ENCODE measurements at places on chromosomes 5 and 9.

DNA sequence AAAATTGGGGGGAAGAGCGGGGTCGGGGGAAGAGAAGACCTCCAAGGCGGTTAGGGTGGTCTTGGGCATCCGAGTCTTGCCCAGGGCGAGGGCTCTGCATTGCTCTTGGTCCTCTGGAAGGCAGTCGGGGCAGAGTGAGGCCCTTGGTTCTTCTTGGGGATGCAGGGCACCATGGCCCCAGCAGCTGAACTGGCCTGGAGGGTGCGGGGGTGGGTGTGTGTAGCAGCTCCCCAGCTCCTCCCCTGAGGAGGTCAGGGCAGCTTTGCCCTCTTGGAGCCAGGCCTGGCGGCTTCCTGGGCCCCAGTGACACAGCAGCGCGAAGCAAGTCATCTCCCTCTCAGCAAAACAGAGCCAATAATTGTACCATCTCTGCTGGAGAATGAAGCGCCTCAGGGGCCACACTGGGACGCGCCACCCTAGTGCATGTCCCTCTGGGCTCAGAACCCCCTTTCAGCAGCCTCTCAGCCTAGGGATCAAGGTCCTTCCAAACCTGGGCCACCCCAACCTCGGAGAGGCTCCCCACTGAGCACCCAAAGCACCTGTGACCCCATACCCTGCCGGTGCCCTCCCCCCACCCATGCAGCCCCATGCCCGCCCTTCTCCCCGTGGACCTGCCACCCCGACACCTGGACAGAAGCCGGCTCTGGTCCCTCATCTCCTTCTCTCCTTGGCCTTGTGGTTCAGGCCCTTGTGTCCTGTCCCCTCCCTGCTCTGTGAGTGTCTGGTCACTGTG is 10.4 kb upstream of the RXRA start:
- DNase-seq: no peak

GRCh38 chr9:134440636-134441226 is 114.5 kb downstream of the RXRA start:
- no peak for DNase-seq

- no peak for DNase-seq
Observed at GRCh38 chr5:35826554-35826953, 30.1 kb upstream of the IL7R start.

DNA sequence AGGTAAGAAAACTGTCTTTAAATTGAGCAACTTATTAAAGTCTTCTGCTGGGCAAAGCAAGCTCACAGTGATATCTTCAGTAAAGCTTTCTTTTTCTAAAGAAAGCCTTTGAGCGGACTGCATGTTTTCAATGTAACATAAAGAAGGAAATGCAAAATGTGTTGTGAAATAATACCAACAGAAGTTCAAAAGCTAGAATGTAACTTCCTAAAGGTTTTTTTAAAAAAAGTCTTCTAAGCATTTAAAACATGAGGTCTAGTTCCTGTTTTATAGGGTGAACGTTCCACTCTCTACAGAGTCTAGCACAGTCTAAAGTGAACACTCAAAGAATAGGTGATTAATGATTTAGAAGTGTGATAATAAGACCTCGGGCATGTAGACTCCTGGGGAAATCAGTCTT is 62.9 kb downstream of the DENND1A start:
- DNase-seq: no peak

DNA sequence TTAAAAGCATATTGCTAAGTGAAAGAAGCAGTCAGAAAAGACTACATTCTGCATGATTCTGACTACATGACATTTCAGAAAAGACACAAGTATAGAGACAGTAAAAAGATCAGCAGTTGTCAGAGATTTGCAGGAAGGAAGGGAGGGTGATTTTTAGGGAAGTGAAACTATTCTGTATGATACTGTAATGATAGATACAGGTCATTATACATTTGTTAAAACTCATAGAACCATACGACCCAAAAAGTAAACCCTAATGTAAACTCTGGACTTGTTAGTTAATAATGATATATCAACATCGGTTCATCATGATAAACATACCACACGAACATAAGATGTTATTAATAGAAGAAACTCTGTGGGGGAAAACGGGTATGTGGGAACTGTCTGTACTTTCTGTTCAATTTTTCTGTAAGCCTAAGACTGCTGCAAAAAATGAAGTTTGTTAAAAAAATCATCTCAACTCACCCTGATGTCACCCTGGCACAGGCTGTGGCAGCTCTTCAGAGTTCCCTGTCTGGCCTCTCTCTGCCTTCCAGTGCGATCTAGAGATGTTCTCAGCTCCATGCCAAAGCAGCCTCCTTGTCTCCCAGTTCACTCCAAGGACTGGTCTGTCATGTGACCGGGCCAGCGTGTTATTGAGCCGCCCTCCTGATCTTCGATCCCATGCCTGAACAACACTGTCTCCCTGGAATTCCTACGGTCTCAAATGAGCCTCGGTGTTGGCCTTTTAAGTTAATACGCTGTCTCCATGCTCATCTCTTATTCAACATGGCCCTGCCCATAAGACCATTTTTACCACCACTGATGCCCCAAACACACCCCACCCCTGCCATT is 35.4 kb downstream of the PRLR start:
- DNase-seq: no peak

- no peak for DNase-seq
Observed at GRCh38 chr5:111746791-111747190, 10.2 kb downstream of the NREP start.

DNA sequence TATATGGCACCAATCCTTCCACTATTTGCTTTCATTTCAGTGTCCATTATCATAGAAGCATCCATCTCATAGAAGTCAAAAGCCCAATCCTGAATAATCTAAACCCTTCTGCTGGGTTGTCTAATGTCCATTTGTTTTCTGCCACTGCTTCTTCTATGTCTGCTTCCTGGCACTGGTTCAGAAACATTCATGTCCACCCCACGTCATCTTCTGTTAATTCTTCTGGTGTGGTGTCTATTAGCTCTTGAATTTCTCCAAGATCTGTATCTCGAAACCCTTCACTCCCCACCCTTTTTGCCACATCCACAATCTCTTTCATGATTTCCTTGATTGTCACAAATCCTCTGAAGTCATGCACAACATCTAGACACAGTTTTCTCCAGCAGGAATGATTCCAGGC is 23.2 kb upstream of the GOLGA1 start:
- DNase-seq: no peak

- no peak for DNase-seq
Observed at GRCh38 chr9:90019626-90020025, 414.8 kb downstream of the GADD45G start.

DNA sequence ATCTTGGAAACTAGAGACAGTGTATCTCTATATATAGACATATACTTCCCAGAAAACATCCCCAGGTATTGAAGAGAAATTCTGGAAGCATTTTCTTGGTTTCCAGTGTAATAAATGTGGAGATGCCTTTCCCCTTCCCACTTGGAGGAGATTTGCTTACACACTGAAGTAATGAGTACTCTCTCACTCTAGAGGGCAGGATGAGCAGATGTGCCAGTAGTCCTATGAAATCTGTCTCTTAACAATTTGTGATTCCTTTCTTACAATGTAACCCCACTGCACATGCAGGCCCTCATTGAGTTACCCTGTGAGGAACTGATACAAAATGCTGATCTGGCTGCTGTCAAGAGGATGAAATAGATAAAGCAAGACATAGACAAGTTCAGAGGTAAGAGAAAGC is 567.2 kb downstream of the SLCO4C1 start:
- no peak for DNase-seq

- DNase-seq: no peak
Observed at GRCh38 chr5:73740274-73740790, 114.3 kb downstream of the ARHGEF28 start.

- DNase-seq: no peak
Observed at GRCh38 chr9:135734616-135735144, 32.7 kb downstream of the KCNT1 start.

DNA sequence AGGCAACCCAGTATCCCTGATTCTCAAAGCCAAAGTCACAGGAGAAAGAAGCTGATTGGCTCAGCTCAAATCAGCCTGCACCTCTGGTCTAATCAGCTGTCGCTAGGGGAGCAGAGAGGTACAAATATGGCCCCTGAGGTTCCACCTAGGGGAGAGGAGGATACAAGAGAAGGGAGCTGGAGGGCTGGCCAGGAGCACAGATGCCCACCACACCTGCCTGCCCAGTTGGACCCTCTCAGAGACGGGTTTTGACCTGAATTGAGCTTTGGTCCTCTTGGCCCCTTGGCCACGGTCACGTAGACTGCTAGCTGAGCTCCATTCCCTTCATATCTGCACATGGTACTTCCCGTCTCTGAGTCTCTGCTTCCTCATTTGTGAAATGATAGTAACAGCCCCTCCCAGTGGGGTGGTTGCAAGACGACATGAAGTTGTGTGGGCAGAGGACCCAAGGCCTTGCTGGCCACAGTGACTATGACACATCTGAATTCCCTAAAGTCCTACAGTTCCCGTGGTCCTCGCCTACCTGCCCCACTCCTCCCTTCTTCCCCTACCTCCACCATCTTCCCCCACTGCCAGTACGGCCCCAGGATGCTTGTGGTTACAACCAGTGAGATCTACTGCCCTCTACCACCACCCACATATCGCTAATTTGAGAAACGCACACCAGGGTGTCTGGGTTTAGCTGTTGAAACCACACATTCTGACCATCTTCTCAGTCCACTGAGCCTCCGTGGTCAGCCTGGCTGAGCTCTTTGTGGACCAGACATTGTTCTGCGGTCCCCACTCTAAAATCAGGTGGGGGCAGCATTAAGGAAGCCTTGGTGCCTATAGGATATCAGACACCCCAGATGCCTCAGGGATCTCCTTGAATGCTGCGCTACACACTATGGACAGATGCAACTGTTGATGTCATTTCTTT is 60.3 kb upstream of the NEK6 start:
- no peak for DNase-seq

DNA sequence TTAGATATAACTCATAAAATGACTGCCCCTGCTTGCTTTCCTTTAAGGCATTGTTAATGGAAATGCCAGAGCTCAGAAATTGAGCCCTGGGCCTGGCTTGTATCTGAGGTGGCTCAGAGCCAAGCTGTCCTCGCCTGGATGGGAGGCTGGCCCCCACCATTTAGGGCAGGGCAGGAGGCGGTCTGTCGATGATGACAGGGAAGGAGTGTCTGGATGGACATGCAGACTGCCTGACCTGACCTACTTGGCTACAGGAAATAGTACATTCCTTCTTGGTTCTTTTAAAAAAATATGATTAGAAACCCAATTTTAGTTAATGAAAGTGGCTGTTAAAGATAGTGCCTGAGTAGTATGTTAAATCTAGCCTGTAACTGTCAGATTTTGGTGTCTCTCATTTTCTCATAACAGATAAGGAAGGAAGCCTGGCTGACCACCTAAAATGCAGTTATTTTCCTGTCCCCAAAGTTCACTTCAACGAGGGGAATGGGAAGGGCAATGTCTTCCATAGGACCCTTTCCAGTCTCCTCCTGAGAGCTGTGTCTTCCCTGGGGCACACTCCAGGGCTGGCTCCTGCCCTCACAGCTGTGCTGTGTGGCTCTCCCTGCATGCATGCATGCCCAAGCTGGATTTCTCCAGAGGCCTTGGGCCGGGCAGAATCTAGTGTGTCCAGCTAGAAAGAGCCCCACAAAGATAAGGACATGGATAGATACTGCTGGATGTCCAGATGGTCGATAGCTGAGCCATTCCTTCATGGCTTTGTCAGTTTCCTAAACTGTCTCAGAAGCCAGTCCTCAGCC is 42.3 kb downstream of the MACROH2A1 start:
- no peak for DNase-seq

DNA sequence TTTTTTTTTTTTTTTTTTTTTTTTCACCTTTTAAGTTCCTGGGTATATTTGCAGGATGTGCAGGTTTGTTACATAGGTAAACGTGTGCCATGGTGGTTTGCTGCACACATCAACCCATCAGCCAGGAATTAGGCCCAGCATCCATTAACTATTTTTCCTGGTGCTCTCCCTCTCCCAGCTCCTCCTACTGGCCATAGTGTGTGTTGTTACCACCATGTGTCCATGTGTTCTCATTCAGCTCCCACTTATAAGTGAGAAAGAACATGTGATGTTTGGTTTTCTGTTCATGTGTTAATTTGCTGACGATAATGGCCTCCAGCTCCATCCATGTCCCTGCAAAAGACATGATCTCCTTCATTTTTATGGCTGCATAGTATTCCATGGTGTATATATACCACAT is 350.5 kb downstream of the MAN2A1 start:
- no peak for DNase-seq

DNA sequence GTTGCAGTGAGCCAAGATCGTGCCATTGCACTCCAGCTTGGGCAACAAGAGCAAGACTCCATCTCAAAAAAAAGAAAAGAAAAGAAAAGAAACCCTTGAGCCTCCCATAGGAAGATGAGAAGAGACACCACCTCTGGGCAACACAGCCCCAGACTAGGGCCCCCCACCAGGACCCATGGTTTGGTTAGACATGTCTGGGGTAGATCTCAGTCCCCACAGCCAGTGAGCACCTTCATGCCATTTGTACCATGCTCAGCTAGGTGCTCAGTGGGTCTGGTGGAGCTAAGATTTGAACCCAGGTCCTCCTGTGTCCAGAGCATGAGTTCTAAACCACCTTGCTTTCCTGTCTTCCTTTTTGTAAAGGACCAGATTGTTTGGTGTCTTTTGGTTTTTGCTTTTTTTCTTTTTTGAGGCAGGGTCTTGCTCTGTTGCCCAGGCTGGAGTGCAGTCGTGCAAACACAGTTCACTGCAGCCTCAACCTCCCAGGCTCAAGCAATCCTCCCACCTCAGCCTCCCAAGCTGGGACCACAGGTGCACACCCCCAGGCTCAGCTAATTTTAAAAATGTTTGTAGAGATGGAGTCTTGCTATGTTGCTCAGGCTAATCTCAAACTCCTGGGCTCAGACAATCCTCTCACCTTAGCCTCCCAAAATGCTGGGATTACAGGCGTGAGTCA is 11.7 kb downstream of the OLFML2A start:
- no peak for DNase-seq

- no peak for DNase-seq
Observed at GRCh38 chr5:165185716-165186115, 1680.3 kb downstream of the MAT2B start.

- DNase-seq: no peak
Observed at GRCh38 chr9:23554686-23555085, 271.4 kb downstream of the ELAVL2 start.

DNA sequence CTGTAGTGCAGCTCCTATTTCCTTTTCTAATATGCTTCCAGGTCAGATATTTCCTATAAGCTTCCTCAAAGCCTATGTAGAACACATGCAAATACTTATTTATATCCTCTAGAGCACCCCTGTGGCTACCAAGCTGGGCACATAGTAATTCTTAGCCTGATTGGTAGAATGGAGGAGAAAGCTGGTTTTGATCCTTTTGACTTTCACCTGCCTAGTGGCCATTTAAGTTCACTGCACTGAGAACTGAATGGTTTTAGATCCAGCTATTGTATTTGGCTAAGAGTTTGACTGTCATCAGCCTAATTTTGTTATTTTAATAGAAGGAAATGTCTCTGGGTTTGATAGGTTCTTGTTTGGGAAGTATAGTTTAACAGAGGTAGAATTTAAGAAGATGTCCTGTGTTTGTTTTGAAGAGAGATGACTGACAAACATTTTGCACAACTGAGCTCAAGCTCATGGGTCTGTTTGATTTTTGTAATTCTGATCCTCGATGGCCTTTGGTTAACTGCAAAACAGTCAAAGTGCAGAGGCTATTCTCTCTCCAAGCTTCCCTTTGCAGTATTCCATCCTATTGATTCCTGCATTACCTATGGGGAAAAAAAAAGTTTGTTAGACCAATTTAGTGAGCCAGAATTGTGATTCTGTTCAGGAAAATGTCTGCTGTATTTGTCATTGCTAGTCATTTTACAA is 85.4 kb downstream of the KCNN2 start:
- DNase-seq: no peak

All from stimulated activated CD4-positive, alpha-beta T cell treated with anti-CD3 and anti-CD28 coated beads, TNF-alpha, amount 100 ng/mL, for 48 hours (primary cell).